Fibroblast of skin of left biceps (primary cell): ENCODE measurements at places on chromosomes 5 and 9.

DNA sequence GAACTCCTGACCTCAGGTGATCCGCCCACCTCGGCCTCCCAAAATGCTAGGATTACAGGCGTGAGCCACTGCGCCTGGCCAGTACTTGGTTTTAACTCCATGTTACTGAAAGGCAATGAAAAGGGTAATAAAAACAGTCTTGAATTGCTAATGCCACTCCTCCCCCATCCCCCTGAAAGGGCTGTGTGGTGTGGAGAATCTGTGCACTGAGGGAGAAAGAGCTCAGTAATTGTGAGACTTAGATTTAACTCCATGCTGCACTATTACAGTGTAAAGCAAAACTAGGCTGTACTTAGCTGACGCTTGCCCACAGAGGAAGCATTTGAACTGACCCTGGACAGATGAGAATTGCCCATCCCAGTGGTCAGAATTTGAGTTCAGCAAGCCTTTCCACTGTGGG, 1662.4 kb upstream of the ACO1 start:
- no peak for DNase-seq

- DNase-seq: no peak
These were observed 16.4 kb upstream of the RPS14 start for GRCh38 chr5:150465927-150466326.

DNA sequence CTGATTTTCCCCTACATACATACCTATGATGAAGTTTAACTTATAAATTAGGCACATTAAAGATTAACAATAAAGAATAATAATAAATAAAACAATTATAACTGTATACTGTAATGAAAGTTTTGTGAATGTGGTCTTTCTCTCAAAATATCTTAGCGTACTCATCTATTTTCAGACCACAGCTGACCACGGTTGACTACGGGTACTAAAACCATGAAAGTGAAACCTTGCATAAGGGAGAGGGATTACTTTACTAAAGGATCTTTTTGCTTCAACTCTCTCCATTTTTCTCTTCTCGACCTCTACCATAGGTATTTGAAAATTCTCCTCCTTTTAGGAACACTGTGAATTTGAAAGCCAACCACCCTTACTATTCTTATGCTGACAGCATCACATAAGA, 475.5 kb downstream of the CETN3 start:
- DNase-seq: no peak

DNA sequence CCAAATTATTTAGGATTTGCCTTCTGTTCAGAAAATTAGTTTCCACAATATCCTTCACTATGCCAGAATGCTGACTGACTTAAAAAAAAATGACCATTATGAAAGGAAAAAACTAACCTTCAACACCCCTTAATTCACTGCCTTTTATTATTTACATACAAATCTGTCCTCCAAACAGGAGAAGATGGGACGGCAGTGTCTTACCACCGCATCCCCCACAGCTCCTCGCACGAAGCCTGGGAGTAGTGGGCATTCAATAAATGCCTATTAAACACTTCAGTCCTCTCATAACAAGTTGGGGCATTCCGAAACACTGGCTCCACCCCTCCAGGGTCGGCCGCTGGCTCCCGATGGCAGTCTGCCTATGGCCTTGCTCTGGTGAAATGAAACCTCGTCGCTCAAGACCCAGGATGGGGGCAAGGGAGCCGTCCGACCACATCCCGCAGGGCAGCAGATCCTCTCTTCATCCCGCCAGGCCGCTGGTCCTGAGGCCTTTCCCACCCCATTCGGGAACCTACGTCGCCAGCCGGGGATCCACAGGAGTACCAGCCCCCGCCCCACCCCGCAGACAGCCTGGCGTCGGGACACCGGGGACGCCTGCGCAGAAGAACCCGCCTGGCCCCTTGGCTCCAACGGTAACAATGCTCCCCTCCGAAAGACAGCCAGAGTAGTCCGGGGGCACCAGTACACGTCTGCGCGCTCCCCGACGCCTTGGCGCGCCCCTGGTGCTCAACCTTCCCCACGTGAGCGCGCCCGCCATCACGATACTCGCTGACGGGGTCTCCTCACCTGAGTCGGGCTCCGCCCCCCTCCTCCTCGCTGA, 613 bp downstream of the ZBTB5 start:
- DNase-seq: no peak

GRCh38 chr5:118405650-118406061, 582.7 kb downstream of the DTWD2 start:
- no peak for DNase-seq

GRCh38 chr5:69493396-69494133, 975 bp downstream of the OCLN start:
- no peak for DNase-seq

DNA sequence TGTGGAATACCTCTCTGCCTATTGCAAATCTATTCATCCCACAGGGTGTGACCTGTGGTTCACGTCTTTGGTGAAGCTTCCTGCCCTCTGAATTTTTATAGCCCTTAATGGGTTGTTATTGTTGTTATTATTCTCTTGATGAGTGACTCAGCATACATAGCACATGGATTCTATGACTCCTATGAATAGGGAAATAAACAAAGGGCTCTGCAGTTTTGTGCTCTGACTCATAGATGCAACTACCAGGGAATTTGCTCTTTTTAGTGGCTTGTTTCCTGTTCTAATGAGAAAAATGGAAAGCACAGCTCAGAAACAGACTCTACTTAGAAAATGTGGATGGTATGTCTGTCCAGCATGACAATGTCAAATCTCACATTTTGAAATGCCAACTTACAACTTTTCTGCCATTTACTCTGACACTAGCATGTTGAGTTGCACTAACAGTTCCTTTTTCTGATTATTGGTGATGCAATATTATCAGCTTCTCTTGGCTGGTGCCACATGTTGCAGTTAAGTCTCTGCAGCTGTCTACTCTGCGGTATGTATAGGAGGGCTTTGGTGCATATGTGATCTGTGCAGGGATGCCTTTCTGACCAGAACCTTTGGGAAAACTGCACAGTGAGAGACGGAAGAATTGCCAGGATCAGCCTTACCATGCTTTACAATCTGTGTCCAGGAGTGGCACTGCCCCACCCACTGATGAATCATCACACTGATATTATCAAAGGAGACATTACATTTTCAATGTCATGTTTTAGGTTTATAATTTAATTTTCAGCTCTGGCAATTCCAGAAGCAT, 996.4 kb upstream of the WWC1 start:
- DNase-seq: peak; percentile 76

- no peak for DNase-seq
These were observed 480.6 kb downstream of the NR2F1-AS1 start for GRCh38 chr5:93100428-93100827.

DNA sequence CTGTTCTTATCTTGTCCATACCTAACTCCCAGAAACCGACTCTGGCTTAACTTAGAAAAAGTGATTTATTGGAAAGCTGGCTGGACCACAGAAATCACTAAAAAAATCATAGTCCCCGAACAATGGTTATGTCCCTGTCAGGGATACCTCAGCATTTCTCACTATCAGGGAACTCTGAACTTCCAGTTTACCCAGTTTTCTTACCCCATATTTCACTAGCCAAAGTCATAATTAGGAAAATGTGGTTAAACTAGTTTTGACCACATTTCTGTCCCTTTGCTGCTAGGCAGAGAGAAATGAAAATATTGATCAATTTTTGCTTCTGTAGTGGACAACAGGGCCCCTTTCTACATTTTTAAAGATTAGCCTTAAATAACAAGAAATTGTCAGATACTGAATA, 38.2 kb downstream of the ST8SIA4 start:
- DNase-seq: no peak

- DNase-seq: no peak
These were observed 31.2 kb upstream of the CDK5RAP2 start for GRCh38 chr9:120610975-120611689.

GRCh38 chr9:114155995-114156656, 789 bp downstream of the COL27A1 start:
- no peak for DNase-seq

DNA sequence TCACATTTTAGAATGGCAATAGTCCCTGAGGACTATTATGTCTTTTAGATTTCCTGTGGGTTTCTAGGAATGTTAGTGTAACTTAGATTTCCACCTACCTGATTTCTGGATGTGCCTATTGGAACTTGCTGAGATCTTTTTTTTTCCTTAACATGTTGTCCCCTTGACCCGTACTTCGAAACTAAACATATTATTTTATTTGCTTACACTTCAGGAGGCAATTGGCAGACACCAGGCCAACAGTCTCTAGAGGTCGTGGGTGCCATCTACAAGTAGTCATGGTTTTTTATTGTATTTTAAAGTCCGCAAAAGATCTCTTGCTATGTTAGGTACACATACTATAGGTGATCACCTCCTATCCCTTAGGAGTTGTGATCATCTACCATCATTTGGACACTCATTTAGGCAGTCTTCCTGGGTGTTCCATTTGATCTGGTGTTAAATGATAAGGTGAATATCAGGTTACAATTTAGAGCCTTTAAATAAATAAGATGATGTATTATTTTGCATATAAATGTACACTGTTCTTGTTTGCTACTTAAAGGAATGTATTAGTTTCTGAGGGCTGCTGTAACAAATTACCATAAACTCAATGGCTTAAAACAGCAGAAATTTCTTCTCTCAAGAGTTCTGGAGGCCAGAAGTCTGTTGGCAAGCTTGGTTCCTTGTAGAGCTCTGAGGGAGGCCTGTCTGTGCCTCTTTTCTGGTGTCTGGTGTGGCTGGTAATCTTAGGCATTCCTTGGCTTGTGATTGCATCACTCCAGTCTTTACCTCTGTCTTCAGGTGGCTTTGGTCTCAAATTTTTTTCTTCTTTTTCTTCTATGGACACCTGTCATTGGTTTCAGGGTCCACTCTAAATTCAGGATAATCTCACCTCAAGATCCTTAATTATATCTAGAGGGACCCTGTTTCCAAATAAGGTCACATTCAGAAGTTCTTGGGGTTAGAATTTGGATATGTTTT, 64.8 kb downstream of the ZCCHC7 start:
- no peak for DNase-seq

GRCh38 chr5:17219006-17219422, 1.6 kb downstream of the BASP1 start:
- no peak for DNase-seq

- DNase-seq: no peak
These were observed 1124.6 kb downstream of the DTWD2 start for GRCh38 chr5:117863586-117864296.

GRCh38 chr9:121809356-121810050, 158.1 kb downstream of the DAB2IP start:
- no peak for DNase-seq

GRCh38 chr5:72242796-72243475, 77.1 kb downstream of the MRPS27 start:
- no peak for DNase-seq

- DNase-seq: no peak
These were observed 133.2 kb downstream of the ENTREP1 start for GRCh38 chr9:69458176-69458575.

DNA sequence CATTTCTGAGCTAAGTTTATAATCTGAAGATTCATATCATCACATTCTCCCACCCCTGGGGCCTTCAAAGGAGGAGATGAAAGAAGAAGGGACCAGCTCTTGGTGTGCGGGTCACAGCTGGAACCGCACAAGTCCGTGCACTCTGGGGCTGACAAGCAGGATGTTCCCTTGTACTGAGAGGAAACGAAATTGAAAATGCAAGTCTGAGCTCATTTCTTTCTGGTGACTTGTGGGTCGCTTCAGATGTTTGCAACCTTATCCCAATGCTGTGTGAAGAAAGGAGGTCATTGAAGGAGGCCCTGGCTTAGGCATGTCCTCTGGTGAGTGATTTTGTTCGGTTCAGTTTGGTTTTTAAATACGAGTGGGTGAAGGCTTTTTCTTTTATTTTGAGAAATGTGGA, 59.6 kb downstream of the C9orf152 start:
- no peak for DNase-seq

DNA sequence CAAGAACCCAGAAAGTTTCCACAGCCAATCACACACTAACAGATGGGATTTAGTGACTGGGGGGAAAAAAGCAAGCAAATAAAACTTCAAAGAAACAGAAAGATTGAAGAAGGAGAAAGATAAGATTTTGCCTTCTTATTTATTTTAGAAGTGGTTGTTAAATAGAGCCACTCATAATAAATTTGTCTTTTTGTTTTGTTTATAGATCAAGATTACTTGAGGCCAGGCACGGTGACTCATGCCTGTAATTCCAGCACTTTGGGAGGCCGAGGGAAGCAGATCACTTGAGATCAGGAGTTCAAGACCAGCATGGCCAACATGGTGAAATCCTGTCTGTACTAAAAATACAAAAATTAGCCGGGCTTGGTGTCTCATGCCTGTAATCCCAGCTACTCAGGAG, 94.9 kb upstream of the RANBP3L start:
- no peak for DNase-seq

DNA sequence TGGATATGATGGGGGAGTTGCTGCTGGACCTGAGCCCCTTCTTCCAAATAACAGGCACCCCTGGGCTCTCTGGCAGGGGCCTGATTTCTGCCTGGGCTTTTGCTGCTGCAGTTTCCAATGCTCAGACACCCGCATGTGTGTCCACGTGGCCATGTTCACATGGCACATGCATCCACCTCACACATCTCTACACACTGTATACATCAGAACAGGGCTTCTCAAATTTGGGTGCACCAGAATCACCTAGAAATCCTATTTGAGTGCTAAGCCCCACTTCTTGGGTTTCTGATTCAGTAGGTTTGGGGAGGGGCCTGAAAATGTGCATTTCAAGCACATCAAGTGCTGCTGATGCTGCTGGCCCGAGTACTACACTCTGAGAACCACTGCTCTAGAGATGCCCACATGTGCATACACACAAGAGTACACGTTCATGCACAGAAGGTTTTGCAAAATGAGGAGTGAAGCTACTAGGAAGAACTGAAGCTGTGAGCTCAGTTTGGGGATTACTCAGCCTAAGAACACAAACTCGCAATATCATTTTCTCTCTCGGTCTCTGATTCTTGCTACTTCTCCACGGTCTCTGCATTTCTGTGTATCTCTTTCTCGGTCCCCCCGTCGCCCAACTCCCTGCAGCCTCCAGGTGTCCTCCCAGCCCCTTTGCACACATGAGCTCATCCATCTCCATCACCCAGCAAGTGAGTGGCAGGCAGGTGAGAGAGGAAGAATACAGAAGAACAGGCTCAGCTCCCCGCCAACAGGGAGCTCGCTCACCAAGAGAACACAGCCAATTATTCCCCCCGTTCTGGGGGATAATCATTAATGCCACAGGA, 97.0 kb downstream of the PCDH1 start:
- DNase-seq: no peak

DNA sequence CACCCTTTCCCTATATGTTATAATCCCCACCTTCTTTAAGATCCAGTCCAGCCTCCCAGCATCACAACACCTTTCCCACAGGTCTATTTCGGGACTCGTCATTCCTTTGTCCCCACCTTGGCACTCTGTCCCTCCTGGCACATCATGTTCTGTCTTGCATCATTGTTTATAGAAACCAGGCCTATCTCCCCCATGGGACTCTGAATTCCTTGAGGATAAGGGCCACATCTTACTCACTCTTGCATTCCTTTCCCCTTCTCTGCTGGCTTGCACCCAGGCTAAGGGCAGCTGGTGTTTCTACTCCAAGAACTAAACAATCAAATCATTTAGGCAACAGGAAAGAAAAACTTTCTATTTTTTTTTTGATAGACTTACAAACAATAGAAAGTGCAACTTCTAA, 205.7 kb downstream of the AGTPBP1 start:
- peak; percentile 25 for DNase-seq

GRCh38 chr5:6201631-6202030, 176.7 kb downstream of the MED10 start:
- DNase-seq: peak; percentile 16

- no peak for DNase-seq
These were observed 288.1 kb upstream of the PTGER4 start for GRCh38 chr5:40391642-40392041.
